Activated CD4-positive, CD25-positive, alpha-beta regulatory T cell (primary cell): ENCODE measurements at places on chromosomes 12 and 14.

GRCh38 chr14:96221109-96221650 lies 16.5 kb downstream of the BDKRB2 start:
- no peak for DNase-seq

DNA sequence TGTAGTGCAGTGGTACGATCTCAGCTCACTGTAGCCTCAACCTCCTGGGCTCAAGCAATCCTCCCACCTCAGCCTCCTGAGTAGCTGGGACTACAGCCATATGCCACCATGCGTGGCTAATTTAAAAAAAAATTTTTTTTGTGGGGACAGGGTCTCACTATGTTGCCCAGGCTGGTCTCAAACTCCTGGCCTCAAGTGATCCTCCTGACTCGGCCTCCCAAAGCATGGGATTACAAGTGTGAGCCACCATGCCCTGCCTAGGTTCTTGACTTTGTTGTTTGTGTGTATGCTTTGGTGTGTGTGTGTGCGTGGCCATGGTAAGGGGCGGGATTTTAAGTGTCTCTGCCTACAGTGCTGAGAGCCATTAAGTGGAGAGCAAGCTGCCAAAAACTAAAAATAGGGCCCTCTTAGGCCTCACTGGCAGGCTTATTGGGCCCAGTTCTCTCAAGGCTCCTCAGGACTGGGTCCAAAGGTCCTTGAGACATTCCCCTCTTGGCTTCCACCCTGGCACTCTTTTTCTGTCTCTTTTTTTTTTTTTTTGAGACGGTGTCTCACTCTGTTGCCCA lies 5.1 kb downstream of the COX14 start:
- DNase-seq: no peak

GRCh38 chr12:103278329-103278728 lies 217.4 kb downstream of the C12orf42 start:
- DNase-seq: no peak

DNA sequence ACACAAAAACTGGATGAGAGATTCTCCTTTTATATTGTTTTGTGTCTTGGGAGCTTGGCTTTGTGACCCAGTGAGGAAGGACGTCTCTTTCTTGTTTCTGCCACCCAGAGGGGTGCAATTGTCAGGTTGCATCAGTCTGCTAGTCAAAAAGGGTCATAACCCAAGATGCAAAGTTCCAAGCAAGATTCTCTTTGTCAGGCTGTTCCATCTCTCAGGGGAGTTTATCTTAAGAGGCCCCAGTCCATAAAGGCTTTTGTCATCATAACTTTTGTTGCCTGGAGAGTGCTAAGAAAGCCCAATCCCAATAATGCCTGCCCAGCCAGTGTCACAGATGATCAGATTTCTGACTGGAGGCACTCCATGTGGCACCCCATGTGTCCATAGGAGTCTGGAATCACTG lies 444.9 kb downstream of the TRHDE start:
- no peak for DNase-seq
